ENCODE measurements at places on chromosomes 2 and 18. TPM values are rescaled to one million over a fixed set of nuclear protein-coding genes. Genes with fewer than 3 reads are reported as not detected.

The GCA gene
- 57.5 TPM for total RNA-seq

GRCh38 chr18:75158465-75159237, 50.3 kb downstream of the PTGR3 start:
- no peak overlapping the region for H3K27ac ChIP-seq
- H3K4me1 ChIP-seq: no peaks in the 10 kb centered on the region
- H3K4me3 ChIP-seq: no peak overlapping the region

DNA sequence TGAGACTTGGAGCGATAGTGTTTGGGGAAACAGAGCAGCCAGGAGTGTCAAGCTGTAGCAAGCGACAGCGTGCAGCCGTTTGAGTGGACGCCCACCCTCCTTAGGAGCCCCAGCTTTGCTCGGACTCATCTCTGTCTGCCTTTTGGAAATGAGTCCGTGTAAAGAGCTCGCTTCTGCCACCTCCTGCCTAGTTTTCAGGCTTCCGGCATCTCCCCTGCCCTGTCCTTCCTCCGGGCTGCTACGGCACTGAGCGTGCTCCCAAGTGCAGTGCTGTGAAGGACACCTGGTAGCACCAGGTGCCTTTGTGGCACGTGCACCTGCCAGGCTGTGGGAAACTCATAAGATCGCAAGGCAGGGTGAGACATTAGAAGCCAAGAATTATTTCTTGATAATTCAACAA, 117.1 kb downstream of the RNF144A start:
- H3K4me1 ChIP-seq: peaks cover 16% of the 10 kb centered on the region
- DNase-seq: no peak
- H3K36me3 ChIP-seq: peaks cover 9% of the 10 kb centered on the region
- no peaks in the 10 kb centered on the region for H3K27me3 ChIP-seq

GRCh38 chr2:178915423-178916173, 108.4 kb upstream of the TTN start:
- DNase-seq: no peak
- no peaks in the 10 kb centered on the region for H3K36me3 ChIP-seq
- H3K4me3 ChIP-seq: no peak overlapping the region
- peaks cover 7% of the 10 kb centered on the region for H3K4me1 ChIP-seq
- no peaks in the 10 kb centered on the region for H3K27me3 ChIP-seq

- peaks cover 8% of the 10 kb centered on the region for H3K36me3 ChIP-seq
- H3K4me3 ChIP-seq: no peak overlapping the region
- H3K27me3 ChIP-seq: no peaks in the 10 kb centered on the region
- no peak for DNase-seq
Observed at GRCh38 chr2:64914735-64915509, 74.3 kb upstream of the SLC1A4 start.

The DSC2 gene
- total RNA-seq: 42.4 TPM

The PTPRM gene
- 48.5 TPM for total RNA-seq

The ADD2 gene
- total RNA-seq: 0.14 TPM

The RFTN2 gene
- total RNA-seq: 0.05 TPM

DNA sequence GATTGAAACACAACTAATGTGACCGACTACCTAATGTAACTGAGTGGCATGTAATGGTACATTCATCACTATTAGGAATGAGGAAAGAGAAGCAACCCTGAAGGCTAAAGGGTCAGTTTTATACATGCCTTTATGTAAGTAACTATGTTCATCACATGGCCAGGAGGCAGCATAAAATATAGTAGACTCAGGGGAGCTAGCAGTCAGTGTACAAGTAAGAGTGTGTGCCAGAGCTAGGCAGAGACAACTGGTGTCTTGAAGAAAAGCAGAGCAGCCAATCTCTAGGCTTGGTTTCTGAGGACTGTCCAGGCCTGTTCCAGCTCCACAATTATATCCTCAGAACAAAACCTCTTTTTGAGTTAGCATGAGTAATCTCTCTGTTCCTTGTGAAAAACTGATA, 18.1 kb downstream of the SMAD2 start:
- no peak overlapping the region for H3K27ac ChIP-seq
- no peak overlapping the region for H3K4me3 ChIP-seq
- peaks cover 34% of the 10 kb centered on the region for H3K4me1 ChIP-seq
- H3K36me3 ChIP-seq: no peaks in the 10 kb centered on the region
- no peaks in the 10 kb centered on the region for H3K27me3 ChIP-seq
- no peak for DNase-seq

DNA sequence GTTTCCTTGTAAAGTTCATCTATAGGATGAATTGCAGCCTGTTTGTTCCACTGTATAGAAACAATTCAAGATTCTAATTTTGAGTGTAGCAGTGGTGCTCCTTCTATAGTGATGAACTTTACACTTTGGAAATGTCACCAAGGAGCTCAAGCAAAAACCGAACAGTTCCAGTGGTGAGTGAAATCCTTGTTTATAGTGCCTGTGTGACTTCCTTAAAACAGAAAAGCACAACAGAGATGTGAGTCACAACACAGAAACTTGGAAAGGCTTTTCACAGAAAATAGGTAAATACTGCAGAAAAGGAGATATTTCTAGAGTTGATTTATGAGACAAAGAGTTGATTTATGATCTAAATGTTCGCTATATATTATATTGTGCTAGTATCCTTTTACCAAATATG, 482.0 kb downstream of the PTPRM start:
- H3K4me3 ChIP-seq: no peak overlapping the region
- no peak for DNase-seq
- H3K4me1 ChIP-seq: peaks cover 19% of the 10 kb centered on the region
- H3K36me3 ChIP-seq: no peaks in the 10 kb centered on the region
- H3K27me3 ChIP-seq: no peaks in the 10 kb centered on the region

GRCh38 chr2:105761931-105762515, 17.3 kb downstream of the NCK2 start:
- DNase-seq: no peak
- no peak overlapping the region for H3K4me3 ChIP-seq
- no peak overlapping the region for H3K27ac ChIP-seq
- H3K36me3 ChIP-seq: peaks cover 4% of the 10 kb centered on the region

The UGT1A3 gene
- total RNA-seq: 6.0 TPM

The SCN3A gene
- 1.3 TPM for total RNA-seq

Measured in Calu3 (cell line).